ENCODE measurements at places on chromosomes 13 and 19.

DNA sequence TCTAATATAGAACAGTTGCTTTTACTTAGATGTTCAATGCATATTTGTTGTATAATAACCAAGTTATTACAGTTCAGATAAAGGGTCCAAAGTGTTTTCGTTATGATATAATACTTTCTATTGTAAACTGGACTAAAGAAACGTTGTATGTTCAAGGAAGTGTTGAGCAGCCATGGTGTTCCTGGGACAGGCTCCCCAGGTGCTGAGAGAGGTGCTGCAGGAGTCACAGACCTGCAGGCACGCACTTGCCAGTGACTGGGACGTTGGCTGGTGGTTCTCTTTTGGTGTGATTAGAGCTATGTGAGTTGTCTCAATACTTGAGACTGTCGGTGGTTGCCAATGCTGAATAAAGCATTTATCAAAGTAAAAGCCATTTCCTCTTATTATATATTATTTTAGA is 9.5 kb downstream of the ING1 start:
- no peak for DNase-seq

DNA sequence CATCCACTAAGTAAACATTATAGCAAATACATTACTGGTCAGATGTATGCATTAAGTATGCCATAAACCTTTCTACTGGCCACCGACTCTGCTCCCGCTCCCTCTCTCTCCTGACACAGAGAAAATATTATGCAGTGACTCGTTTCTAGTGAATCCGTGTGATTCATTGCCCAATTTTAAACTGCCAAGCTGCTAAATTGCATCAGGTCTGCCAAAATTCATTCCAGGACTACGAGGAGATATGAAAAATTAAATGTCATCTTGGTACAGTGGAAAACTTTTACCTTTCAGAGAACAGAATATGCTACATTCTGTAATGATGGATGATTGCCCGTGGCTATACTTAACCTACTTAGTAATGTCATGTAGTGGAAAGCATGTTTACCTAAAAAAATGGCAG is 368.8 kb upstream of the TSHZ3 start:
- no peak for DNase-seq

DNA sequence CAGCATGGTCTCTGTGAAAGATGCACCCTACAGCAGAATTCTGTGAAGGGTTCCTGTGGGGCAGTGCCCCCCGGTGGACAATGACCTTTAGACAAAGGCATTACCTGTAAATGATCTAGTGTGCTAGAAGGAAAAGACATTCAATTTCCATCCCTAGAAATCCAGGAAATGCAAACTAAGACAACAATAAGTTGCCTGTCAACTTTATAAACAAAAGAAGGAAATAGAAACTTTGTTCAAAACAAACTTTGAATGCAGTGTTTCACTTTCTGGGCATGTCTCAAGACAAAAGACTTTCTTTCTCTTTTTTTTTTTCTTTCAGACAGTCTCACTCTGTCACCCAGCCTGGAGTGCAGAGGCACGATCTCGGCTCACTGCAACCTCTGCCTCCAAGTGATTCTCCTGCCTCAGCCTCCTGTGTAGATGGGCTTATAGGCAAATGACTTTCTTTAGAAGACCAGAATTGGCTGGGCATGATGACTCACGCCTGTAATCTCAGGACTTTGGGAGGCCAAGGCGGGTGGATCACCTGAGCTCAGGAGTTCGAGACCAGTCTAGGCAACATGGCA is 15.5 kb downstream of the TEX101 start:
- DNase-seq: no peak

GRCh38 chr13:55652657-55653056 is 1488.1 kb upstream of the PRR20A start:
- no peak for DNase-seq

- DNase-seq: no peak
Observed at GRCh38 chr13:92966341-92966740, 260.3 kb upstream of the GPC6 start.

- DNase-seq: no peak
Observed at GRCh38 chr19:18364826-18365528, 21.0 kb upstream of the GDF15 start.

DNA sequence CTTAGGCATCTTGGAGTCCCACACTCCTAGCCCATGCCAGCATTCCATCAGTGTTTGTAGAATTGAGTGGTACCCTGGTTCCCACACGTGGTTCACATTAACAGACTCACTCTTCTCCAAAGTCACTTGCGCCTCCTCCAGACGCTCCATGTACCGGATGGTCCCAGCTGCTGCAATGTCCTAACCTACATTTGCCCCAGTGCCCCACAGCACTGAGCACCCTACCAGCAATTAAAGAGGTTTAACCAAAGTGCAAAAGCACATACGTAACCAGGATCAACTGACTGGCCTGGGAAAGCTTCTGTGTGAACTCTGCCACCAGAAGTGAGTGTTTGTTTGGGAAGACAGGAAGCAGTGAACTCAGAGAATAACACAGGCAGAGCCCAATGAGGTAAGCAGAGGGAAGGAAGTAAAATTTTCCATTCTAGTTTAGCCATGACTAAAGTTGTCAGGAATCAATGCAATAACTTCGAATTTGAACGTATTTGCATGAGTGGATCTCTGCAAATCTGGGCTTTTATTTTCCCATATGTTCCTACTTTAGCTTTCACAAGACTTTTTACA is 7.3 kb upstream of the MEDAG start:
- no peak for DNase-seq

All from spleen (tissue), 13 donors.